ENCODE measurements at places on chromosomes 3 and 15. TPM values are rescaled to one million over a fixed set of nuclear protein-coding genes. Genes with fewer than 3 reads are reported as not detected.
A peak's percentile ranks its signal among the peaks of the same experiment; 100 is the strongest.

- no peak for DNase-seq
These were observed 40.6 kb downstream of the CHDH start for GRCh38 chr3:53805463-53806159.

GRCh38 chr15:79837846-79838245 lies 59.0 kb downstream of the MTHFS start:
- no peak for DNase-seq

GRCh38 chr15:62741106-62741505 lies 301.4 kb upstream of the TPM1 start:
- no peak for DNase-seq

- peak; percentile 63 for DNase-seq
These were observed 4.2 kb downstream of the OCA2 start for GRCh38 chr15:28094732-28095521.

DNA sequence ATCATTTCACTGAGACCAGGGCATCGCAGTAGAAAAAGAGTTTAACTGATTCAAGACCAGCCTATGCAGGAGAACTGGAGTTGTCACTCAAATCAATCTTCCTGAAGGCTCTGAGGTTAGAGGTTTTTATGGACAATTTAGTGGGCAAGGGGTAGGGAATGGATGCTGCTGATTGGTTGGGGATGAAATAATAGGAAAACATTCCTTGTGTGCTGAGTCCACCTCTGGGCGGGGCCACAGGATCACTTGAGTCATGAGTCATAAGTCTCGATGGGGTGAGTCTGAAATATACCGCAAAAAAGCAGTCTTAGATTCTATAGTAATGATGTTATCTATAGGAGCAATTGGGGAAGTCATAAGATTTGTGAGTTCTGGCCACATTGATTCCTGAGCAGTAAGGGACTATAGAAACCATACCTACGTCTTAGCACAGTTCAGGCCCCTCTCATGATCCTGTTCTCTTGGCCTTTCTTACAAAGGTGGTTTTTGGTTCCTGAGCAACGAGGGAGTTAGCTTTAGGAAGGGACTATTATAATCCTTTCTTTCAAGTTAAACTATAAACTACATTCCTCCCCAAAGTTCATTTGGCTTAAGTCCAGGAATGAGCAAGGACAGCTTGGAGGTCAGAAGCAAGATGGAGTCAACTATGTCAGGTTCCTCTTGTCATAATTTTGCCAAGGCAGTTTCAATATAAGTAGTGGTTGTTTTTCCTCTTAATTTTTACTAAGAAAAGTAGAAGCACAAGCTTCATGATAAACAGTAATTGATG lies 2.7 kb upstream of the OPA1 start:
- no peak for DNase-seq

TIPIN gene
- 10.7 TPM for total RNA-seq

EXD1 gene
- total RNA-seq, result not detected

LAMB2 gene
- total RNA-seq, result 581 TPM

Data from tongue (tissue), 3 donors.